AG04450 (cell line): ENCODE measurements at places on chromosomes 7 and 10.
A peak's percentile ranks its signal among the peaks of the same experiment; 100 is the strongest.

GRCh38 chr10:71952745-71953144 lies 11.4 kb upstream of the CHST3 start:
- DNase-seq, result no peak

DNA sequence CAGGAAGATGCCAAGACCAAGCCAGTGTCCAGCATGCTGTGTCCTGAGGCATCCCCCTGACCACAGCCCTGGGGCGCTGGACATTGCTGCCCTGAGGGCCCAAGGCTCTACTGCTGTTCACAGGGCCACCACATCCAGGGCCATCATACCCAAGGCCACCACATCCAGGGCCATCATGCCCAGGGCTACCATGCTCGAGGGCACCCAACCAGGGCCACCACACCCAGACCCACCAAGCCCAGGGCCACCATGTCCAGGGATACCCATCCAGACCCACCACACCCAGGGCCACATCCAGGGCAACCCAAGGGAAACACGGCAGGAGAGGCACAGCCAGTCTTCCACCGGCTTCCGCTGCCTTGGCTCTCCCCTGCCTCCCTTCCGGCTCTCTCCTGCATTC lies 17.1 kb downstream of the STK32C start:
- DNase-seq, result no peak

DNA sequence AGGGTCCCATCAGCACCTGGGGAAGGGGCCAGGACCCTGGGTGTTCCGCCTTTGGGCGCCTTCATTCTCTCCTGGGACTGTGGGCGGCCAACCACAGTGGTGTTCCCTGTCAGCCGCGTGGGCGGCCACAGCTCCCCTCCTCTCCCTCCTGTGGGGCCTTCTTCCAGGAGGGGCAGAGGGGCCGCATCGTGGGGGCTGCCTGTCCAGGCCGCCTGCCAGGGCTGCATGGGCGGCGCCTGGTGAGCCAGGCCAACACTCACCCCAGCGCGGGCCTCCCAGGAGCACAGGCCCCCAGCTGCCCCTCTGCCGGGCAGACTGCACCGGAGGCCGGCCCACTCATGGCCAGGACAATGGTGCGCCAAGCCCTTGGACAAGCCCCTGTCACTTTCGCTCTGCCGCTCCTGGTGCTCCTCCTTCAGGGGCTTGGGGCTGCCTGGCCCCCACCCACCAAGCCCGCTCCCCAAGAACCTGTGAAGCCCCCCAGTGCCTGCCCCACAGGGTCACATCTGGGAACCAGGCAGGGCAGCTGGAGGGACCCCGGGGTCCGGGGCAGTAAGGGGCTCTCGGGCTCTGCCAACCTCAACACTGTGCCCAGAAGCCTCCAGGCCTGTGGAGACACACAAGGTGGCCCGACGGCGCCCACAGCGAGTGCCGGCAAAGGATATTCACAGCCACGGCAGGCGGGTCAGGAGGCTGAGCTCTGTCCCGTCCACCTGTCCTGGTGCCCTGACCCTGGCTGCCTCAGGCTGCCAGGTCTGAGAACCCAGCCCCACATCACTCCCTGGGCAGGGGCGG lies 42.8 kb downstream of the AP5Z1 start:
- DNase-seq, result no peak

DNA sequence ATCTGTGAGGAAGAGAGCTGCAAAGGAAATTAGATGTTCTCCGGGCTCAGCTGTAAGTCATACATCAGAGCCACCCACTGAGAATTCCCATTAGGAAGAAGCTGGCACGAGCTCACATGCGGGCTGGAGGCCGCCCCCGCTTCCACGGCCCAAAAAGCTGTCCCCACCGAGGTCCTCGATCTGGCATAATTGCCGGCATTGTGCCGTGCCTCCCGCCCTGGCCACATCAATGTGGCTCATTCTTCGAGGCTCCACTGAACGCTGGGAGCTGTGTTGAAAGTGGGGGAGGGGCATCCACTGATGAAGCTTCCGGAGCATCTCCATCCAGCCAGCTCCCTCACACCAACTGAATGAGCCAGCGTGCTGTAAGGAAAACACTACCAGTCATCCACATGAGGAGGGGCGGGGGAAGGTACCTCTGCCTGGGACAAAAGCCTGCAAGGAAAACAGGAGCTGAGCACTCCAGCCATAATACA lies 173.1 kb downstream of the PTPRN2 start:
- no peak for DNase-seq

DNA sequence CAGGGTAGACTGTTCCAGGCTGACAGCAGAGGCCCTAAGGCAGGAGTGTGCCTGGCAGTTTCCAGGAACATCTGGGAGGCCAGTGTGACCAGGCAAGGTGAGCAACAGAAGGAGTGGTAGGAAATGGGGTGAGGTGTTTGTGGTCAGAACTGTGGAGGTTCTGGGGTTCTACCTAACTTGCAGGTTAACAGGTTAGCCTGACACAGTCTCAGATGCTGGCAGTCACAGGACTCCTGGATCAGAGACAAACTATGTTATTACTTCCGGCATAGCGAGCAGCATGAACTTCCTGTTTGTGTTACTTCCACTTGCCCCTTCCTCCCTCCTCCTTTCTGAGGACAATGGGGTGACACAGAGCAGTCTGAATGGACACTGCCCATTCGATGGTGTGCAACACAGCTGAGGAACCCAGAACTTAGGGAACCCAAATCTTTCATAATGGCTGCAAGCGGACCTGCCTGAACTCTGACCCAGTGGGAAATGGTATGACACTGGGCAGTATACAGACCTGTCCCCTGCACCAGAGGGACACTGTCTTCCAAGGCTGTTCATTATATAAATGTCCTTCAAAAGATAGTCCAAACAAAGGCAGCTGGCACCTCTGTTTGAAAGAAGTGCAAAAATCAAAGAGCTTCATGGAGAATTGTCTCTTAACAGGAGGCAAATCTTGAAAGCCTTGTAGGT lies 3.9 kb upstream of the SAR1A start:
- no peak for DNase-seq

GRCh38 chr7:5693529-5693928 lies 87.9 kb downstream of the RNF216 start:
- no peak for DNase-seq

GRCh38 chr10:5013385-5013784 lies 9.7 kb upstream of the AKR1C2 start:
- DNase-seq, result no peak

DNA sequence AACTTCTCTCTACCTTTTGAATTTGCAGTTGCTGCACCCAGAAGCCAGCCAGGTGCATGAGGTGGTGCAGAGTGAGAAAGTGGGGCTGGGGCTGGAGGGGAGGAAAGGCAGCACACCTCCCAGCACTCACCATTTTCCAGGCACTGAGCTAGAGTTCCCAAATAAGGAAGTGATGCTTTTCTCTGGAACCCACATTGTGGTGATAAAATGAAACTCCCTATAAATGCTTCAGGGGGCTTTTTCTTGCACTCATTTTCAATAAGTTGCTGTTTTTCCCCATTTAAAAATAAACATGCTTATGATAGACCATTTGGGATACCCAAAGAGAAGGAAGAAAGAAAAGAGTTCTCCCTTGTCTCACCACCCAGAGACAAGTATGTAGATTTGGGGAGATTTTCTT lies 42.8 kb upstream of the TNS3 start:
- no peak for DNase-seq

DNA sequence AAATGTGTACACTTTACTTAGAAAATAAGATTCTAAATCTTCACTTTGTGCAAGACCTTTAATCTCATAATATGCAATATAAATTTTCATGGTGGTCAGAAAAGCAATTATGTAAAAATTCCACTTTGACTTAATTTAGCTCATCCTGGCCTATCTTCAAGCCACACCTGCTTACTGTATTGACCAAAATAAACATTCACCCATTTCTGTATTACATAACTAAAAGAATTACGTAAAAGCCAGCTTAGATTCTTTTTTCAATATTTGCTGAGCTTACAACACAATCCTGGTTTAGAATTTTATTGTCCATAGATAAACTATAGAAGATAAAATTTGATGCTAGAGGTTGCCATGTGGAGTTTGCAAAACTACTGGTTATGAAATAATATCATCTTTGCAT lies 172.9 kb upstream of the GRM3 start:
- DNase-seq, result no peak

GRCh38 chr7:100141555-100141949 lies 7.2 kb upstream of the LAMTOR4 start:
- no peak for DNase-seq

- DNase-seq, result no peak
Observed at GRCh38 chr7:55556031-55556430, 16.3 kb downstream of the VOPP1 start.

- DNase-seq, result no peak
Observed at GRCh38 chr10:28778524-28778923, 101.2 kb downstream of the BAMBI start.

DNA sequence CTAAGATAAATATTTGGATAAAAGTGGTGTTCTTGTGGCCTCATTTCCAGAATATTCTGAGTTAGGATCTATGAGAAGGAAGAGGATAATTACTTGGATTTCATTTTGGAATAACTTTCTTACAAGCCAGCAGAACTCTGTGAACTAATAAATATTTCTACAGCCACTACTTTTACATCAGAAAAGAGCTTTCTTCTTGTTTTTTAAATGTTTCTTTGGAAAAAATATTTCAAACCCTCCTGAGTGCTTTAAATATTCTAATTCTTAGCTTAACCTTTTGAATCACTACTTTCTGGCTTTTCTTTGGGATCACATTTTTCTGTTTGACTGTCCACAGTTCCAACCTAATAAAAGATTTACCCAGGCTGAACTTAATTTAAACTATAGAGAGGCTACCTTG lies 279.2 kb upstream of the PHYHIPL start:
- DNase-seq, result no peak

- DNase-seq, result no peak
Observed at GRCh38 chr7:44112231-44112996, 8.3 kb downstream of the AEBP1 start.

DNA sequence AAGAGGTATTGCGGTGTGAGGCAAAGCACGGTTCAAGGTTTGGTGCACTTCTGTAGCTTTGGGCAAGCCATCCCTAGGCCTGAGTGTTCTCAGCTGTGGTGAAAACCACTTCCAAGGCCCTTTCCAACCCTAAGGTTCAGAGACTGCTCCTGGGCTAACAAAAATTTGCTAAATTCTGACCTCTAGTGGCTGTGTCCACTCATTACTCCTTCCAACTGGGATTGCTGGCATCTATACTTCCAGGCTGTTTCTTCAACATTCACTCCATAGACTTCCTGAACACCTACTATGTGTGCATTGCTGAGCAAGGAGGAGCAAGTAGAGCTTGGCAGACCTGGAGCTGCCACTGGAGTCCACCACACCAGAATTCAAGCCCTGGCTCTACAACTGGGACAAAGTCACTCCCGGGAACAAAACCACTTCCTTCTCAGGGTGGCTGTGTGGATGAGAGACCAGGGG lies 29.3 kb upstream of the SH3PXD2A start:
- DNase-seq, result no peak

- DNase-seq, result no peak
Observed at GRCh38 chr7:155324918-155325235, 27.2 kb downstream of the INSIG1 start.

DNA sequence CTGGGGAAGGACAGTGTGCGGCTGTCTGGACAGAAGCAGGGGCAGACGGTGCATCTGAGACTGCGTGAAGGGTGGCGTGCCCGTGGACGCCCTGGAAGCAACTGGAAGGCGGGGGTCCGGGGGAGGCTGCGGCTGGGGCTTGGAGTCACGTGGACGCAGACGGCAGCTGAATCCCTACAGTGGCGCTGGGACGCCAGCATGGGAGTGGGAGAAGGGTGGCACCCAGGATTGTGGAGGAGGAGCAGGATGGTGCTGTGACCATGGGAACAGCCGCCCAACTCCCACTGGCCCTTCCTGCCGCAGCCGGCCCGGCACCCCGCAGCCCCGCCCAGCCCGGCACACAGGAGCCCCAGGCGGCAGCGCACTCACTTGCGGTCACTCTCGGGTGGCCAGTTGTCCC lies 9.7 kb downstream of the INTS1 start:
- no peak for DNase-seq

- DNase-seq, result no peak
Observed at GRCh38 chr10:110389255-110389654, 84.5 kb upstream of the SMNDC1 start.

DNA sequence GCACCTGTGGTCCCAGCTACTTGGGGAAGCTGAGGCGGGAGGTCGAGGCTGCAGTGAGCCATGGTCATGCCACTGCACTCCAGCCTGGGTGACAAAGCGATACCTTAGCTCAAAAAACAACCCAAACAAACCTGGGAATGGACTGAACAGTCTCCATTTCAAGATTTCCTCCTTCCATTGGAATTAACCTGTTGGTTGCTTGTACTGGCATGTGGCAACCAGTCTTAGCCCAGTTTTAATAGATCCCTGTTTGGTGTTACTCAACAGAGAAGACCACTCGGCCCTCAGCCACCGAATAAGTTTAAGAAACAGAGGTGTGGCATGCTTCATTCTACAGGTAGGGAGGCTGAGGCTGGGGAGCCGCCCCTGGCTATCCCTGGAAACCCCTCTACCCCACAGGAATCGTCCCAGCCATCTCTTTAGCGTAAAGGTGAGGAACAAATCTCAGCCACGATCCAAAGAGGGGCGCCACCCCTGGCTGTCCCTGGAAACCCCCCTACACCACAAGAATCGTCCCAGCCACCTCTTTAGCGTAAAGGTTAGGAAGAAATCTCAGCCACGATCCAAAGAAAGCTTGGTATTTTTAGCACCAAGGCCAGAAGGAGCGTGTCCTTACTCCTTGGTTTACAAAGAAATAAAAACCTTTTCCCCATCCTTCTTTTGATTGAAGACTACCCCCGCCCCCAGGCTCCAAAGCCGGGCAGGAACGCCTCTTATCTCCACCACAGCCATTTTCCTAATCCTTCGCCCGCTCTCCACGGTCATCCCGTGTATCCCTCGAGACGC lies 861 bp upstream of the TSPAN14 start:
- no peak for DNase-seq

DNA sequence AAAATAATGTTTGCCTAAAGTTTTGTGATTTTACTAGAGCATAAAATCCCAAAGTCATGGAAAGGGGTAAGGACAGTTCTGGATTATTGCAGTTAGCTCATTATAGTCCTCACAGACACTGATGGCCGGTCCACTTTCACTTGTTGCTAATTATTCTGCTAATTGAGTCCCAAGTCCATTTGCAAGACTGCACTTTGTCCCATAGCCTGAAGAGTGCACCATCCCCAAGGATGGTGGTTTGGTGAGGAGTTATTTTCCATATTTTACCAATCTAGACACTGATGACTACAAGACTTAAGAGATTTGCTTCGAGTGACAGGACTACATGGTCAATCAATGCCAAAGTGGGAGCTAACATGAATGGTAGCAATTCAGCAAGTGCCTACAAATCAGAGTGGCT lies 181.8 kb upstream of the CACNA2D1 start:
- DNase-seq, result no peak

- DNase-seq, result no peak
Observed at GRCh38 chr7:50321487-50322067, 17.1 kb downstream of the IKZF1 start.

GRCh38 chr7:43164757-43165156 lies 52.3 kb downstream of the HECW1 start:
- peak; percentile 87 for DNase-seq

- DNase-seq, result no peak
Observed at GRCh38 chr7:95693551-95694333, 78.6 kb upstream of the DYNC1I1 start.

GRCh38 chr7:135922263-135922662 lies 54.9 kb downstream of the MTPN start:
- DNase-seq, result no peak

DNA sequence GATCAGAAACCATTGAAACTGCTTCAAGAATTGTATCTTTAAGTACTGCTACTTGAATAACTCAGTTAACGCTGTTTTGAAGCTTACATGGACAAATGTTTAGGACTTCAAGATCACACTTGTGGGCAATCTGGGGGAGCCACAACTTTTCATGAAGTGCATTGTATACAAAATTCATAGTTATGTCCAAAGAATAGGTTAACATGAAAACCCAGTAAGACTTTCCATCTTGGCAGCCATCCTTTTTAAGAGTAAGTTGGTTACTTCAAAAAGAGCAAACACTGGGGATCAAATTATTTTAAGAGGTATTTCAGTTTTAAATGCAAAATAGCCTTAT lies 14.7 kb downstream of the HNRNPA2B1 start:
- no peak for DNase-seq
